Bronchial smooth muscle cell (primary cell): ENCODE measurements at places on chromosomes 1 and 21. TPM values are rescaled to one million over a fixed set of nuclear protein-coding genes. Genes with fewer than 3 reads are reported as not detected.

HSPB7 gene
- total RNA-seq: 0.47 and 2.9 TPM in 2 replicates

SELP gene
- not detected in 2 replicates for total RNA-seq

CCNL2 gene
- 115 and 141 TPM in 2 replicates for total RNA-seq

FAM151A gene
- not detected in 2 replicates for total RNA-seq

NDUFS5 gene
- total RNA-seq: 860 and 897 TPM in 2 replicates

TCEA3 gene
- total RNA-seq: 13.7 and 20.2 TPM in 2 replicates

PDZK1 gene
- 0.69 and 1.7 TPM in 2 replicates for total RNA-seq

ANGPTL3 gene
- total RNA-seq: not detected in 2 replicates

NEXN gene
- 9.1 and 19.9 TPM in 2 replicates for total RNA-seq

MYOC gene
- total RNA-seq: 0.52 and 1.3 TPM in 2 replicates

ANGPTL1 gene
- total RNA-seq: 3.0 and 3.9 TPM in 2 replicates

PRAMEF26 gene
- total RNA-seq: not detected in 2 replicates

DSCAM gene
- under 0.01 TPM in 2 replicates for total RNA-seq
